GM13976 (cell line): ENCODE measurements at places on chromosomes 13 and 19.

- DNase-seq, result no peak
These were observed 2.5 kb downstream of the LYPD3 start for GRCh38 chr19:43462785-43463380.

- peak; percentile 45 for DNase-seq
These were observed 594 bp upstream of the ZNF850 start for GRCh38 chr19:36773223-36773579.

GRCh38 chr19:28577233-28577632 is 635.7 kb downstream of the UQCRFS1 start:
- no peak for DNase-seq

DNA sequence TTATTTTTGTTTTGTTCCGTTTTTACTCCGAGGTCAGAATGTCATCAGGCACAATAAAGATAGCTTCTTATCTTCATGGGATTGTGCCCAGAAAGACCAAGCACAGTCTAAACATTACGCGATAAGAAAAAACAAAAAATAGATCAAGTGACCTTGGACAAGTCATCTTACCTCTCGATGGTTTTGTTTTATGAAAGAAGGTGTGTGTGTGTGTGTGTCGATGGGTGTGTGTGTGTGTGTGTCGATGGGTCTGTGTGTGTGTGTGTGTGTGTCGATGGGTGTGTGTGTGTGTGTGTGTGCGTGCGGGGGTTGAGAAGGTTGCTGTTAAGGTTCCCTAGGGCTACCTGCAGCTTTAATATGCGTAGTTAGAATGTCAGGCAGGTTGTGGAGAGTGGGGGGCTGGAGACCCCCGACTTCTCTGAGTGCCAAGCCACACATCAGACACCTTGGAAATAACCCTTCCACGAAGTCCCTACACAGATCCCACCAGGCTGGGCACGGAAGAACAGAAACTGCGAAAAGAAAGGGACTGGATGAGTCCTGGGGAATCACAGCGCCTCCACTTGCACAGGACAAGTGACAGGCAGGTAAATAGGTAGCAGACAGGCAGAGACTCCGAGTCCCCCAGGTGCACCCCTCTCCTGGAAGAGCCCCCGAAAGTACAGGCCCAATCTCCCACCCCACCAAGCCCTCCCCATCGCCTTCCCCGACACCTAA is 458 bp upstream of the ATP8A2 start:
- no peak for DNase-seq

DNA sequence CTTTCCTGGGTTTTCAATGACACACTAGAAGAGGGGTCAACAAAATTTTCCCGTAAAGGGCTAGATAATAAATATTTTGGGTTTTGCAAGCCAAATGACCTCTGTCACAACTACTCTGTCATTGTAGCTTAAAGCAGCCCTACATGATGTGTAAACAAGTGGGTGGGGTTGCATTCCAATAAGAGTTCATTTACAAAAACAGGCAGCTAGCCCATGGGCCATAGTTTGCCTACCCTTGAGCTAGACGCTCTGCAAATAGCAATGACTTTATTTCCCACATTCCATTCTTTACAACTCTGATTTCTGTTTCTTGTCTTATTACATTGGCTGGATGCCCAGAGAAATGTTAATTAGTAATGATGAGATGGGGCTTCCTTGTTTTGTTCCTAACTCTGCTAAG is 76.0 kb downstream of the ZNF557 start:
- DNase-seq, result no peak

DNA sequence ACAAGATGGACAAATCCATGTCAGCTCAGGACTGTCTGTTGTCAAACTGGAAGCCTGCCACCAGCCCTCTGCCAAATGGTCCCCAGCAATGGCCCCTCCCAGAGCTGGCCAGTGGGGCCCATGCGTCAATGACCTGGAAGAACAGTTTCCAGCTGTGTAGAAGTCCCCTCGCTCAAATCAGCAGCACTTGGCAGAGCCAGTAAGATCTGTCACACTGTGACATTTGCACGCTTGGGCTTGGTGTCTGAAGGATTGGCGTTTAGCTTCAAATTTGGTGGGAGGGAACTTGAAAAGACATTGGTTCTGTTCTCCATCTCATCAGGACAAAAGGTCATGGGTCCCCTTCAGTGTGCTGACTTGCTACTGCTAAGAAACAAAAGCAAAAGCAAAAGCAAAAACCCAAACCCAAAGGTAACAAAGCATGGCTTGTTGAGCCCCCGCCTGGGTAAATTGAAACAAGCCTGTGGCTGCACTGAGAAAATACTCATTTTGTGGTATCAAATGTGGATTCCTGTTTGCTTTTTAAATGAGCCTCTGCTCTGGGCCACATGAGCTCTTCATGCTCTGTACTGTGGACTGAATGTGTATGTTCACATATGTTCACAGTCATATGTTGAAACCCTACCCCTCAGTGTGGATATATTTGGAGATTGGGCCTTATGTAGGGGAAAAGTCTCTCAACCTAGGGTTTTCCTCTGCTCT is 253.6 kb upstream of the MAB21L1 start:
- DNase-seq, result no peak

- no peak for DNase-seq
These were observed 52.1 kb downstream of the NFIX start for GRCh38 chr19:13047374-13047773.

DNA sequence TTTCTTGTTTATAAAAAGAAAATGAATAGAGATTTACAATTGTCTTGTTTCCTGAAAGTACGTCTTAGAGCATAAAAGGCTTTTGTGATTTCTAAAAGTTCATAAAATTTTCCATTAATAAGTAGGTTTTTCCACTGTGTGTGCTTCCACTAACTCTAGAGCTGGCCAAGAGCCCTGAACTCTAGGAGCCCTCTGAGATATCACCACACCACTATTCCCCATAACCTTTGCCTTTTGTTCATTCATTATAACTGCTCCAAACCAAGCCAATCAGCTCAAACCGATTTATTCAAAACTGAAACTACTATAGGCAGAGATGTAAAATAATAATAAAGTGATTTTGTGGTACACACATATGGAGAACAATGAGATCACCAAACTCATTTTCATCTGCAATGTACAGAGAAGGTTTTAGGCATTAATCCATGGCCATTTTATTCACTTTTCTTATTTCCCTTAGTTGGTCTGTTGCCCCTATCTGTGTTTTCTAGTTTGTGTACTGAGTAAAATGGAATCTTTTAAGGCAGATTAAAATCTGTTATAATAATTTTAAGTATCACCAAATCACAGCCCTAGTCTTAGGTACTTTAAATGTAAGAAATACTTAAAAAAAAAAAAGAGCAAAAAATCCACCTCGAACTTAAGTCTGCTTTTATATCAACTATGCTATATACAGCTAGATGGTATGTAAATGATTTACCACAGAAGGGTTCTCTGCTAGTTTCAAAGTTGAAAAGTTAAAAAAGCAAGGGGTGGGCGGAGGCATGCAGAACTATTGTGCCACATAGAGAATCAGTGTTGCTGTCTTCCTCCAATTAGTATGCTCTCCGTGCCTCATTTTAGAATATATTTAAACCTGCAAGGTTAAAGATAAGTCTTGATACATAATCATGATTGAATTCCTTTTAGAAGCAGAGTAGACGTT is 311.3 kb downstream of the KLF12 start:
- DNase-seq, result no peak

- no peak for DNase-seq
These were observed 49.0 kb upstream of the FRY start for GRCh38 chr13:31982540-31982939.

- no peak for DNase-seq
These were observed 6.5 kb upstream of the SLC44A2 start for GRCh38 chr19:10618846-10619245.

DNA sequence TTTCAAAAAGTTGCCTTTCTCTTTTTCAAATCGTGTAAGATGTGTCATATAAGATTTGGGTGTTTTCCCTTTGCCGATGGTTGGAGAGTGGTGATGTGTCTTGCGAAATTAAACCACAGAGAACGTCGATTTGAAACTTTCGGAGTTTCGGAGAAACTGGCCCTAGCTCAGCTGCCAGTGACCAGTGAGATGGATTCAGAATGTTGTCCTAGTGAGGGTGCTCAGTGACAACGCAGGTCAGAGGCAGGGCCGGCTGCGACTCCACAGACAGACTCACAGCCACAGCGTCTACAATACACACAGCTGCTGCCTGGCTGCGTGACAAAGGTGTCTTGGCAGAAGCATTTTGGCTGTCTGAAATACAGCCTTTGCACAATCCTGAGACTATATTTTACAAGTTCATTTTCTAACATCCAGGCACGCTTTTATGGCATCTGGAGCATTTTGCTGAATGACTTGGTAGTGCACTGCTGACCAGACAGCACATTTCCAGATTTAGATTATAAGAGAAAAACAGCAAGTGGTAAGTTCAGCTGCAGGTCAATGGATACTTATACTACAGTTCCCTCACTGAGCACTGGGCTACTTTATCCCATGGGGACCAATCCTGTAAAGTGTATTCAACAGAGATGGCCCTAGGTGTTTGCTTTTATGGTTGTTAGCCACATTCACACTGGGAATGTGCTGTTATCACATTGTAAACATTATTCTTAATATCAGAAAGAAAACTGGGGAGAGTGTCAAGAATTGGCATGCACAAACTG is 207.5 kb downstream of the KCNRG start:
- no peak for DNase-seq

DNA sequence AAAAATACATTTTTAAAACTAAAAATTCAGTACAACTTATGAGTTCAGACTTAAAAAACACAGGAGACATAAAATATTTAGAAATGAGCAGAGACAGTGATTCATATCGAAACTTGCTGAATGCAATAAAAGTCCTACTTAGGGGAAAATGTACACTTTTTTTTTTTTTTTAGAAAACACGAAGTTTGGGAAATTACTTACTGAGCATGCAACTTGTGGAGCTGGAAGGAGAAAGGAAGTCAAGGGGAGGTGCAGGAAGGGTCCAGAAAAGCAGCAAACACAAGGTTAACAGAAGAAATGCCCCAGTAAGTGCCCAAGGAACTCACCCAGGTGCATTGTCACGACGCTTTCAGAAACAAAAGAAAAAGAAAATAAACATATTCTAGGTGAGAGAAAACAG is 18.6 kb upstream of the LAIR1 start:
- no peak for DNase-seq

GRCh38 chr13:102800145-102801041 is 1.5 kb downstream of the BIVM start:
- peak; percentile 93 for DNase-seq

DNA sequence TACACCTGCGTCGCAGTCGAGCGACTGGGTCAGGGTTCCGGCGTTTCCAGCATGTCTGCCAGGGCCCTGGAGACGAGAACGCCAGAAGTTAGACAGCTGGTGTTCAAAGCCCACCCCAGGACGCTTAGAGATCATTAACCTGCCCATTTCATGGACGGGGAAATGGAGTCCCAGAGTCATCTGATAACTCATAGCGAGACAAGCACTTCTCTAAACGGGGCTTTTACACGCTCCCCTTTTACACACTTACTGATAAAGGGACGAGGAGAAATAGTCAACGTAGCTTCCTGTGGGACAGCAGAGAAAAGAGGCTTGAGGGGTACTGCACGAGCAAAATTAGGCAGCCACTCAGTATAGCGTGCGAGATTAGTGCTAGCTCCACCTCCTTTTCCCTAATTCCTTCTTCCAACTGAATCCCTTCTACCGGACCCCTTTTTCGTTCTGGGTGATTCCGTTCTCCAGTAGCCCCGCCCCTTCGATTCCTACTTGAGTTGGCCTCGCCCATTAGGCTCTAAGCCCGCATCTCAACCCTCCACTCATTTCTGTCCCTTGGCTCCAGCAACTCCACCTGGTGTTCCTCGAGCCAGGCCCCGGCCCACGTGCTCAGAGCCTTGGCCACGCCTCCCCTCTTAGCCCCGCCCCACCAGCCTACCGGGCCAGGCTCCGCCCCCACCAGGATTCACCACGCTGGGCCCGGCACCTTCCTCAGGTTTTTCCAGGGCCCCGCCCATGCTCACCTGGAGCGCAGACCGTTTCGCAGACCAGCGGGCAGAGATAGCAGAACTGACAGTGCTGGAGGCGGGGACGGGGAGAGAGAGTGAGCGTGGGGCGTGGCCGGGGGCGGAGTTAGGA is 3.7 kb downstream of the HRC start:
- peak; percentile 58 for DNase-seq

GRCh38 chr19:46374536-46375475 is 27.9 kb downstream of the PPP5C start:
- no peak for DNase-seq

- DNase-seq, result no peak
These were observed 8.3 kb upstream of the DZIP1 start for GRCh38 chr13:95652821-95653220.

GRCh38 chr13:112061367-112062061 is 5.4 kb upstream of the SOX1 start:
- DNase-seq, result no peak

- DNase-seq, result no peak
These were observed 149.6 kb downstream of the TEX29 start for GRCh38 chr13:111469916-111470506.

- DNase-seq, result no peak
These were observed 150.0 kb downstream of the KLF12 start for GRCh38 chr13:73984201-73984600.

DNA sequence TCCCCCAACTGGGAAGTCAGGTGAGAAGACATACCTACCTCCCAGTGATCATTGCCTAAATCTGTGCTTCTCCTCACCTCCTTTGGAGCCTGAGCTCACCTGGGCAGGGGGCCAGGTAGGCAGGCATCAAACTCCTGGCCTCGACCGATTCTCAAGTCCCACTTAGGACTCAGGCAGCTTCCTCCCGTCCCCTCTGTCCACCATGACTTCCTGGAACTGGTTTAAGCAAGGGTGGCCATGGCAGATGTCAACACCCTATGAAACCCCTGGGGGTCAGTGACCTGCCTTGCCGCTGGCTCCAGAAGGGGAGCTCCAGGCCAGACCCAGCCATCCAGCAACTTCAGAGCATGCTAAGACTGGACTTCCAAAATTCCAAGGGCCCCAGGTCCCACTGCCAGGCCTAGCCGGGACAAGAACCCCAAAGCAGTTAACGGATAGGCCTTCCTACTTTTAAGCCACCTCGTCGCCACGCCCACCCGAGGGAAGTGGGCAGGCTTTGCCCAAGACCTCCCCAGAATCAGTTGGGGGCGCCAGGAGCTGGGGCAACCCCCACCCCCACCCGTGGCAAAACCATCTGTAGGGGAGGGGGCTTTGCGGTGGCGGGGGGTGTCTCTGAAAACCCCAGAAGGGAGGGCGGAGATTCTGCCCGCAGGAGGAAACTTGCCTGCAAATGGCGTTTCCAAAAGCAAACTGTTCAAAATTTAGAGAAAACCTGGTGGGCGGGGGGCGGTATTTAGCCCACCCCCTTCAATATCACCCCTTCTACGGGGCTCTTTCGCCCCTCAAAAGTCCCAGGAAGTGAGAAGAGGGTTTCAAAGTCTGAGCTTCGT is 657 bp downstream of the PLIN3 start:
- peak; percentile 71 for DNase-seq
